SK-N-MC (cell line): ENCODE measurements at places on chromosomes 5 and 9.

DNA sequence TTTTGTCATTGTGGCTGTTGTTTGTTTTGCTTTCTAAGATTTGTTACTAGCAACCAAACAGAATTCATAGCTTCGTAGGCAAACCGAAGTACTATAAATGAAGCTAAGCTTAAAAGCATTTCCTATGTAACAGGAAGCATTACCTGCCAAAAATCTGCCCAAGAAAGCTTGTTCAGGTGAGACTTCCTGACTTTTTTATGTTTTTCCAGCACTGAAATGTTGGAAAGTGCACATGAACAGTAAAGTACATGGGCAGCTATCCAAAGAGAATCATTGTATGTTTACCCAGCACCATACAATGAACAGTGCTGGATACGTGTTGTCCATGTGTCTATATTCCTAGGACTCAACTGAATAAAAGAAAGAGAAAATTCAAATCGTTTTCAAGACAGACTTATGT is 247.1 kb downstream of the NFIB start:
- DNase-seq, result no peak

DNA sequence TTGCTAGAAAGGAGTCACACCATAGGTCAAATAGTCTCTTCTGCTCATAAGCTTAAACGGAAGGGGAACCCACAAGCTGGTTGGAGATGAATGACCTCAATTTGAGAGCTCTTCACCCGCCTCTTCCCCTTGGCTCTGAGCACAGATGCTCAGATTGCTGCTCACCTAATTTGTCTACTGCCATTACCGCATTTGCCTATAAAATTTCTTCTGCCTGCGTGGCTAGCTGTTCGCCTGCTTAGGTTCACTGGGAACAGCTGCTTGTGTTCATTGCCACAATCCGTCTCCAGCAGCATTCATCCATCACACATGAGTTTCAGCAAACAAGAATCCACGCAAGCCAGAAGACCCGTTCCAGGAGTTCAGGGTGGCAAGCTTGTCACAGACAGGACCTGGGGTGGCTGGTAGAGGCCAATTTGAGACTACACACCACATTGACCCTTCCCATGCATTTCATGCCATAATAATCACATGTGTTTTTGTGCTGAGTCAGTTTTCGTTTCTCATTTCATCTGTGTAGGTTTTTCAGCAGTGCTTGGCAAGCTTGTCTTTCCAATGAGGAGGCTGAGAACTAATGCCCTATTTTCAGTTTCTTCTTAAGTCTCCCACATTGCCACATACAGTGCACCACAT is 50.2 kb upstream of the DNAH5 start:
- DNase-seq, result no peak

GRCh38 chr5:140591747-140592372 is 27.2 kb downstream of the SLC35A4 start:
- no peak for DNase-seq

GRCh38 chr5:180868960-180869359 is 7.9 kb upstream of the ZFP62 start:
- peak; percentile 44 for DNase-seq

DNA sequence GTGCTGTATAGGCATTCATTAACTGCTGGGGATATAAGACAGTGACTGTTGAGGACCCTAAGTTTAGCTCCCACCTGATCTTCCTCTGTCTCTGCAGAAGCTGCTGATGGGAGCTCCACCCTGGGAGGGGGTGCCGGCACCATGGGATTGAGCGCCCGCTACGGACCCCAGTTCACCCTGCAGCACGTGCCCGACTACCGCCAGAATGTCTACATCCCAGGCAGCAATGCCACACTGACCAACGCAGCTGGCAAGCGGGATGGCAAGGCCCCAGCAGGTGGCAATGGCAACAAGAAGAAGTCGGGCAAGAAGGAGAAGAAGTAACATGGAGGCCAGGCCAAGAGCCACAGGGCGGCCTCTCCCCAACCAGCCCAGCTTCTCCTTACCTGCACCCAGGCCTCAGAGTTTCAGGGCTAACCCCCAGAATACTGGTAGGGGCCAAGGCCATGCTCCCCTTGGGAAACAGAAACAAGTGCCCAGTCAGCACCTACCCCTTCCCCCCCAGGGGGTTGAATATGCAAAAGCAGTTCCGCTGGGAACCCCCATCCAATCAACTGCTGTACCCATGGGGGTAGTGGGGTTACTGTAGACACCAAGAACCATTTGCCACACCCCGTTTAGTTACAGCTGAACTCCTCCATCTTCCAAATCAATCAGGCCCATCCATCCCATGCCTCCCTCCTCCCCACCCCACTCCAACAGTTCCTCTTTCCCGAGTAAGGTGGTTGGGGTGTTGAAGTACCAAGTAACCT is 22.1 kb downstream of the PCDHGC5 start:
- DNase-seq, result no peak

- DNase-seq, result no peak
Measured at GRCh38 chr5:129724647-129725046, 23.2 kb upstream of the MINAR2 start.

DNA sequence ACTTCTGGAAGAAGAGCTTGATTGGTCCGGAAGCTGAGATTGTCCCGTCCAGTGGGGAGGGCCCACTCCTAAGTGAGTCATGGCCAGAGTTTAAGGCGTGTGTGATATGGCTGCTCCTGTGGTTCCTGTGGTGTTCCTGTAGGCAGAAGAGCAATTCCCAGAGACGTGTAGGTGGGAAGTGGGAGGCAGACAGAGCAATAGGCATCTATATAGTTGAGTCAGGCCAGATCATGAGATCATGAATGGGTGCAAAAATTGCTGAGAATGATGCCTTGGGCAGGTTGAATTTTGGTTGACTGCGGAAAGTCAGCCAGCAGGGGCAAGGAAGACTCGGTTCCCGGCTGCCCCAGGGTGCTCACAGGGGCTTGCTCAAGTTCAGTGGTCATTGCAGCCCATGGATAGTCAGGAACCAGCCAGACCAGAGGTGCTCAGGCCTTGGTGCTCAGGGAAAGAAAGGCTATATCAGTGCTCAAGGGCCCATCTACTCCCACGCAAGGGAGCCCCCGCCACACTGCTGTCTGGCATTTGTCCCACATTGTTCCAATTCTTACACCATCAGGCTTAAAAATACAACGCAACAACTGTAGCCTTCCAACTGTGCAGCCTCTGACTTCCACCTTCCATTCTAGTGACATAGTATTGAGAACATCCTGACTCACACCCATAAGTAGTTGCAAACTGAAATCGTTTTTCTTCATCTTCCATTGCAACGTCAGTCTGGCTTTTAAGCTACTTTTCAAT is 21.0 kb upstream of the GSN start:
- DNase-seq, result no peak

DNA sequence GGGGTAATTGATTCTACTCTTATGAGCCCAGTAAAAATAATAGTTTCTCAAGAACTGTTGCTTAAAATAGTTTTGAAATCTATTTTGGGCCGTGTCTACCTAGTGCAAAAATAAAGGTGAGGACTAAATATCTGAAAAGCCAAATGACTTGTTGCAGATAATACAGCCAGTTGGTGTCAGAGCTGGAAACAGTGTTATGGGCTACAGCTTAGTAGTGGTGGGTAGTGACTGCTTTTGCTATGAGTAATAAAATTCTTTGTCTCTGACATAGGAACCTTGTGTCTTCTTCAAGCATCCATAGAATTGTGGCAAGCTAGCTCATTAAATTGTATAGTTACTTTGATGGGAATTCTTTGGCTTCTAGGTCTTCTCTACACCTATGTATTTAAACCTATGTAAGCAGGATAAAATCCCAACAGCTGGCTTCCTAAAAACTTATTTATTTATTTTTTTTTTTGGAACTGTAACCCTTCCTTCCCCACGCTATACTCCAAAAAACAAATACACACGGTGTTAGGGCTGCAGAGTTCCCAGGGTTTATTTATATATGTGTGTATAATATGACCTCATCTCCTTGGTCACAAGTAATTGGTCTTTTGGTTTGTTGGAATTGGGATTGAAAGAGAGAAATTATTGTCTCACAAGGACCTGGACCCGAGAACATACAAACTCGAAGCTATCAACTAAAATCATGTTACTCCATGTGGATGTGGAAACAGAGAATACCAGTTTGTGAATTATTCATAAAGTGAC is 138.0 kb downstream of the NUDT12 start:
- no peak for DNase-seq

GRCh38 chr5:36552651-36553393 is 53.6 kb upstream of the SLC1A3 start:
- peak; percentile 22 for DNase-seq

DNA sequence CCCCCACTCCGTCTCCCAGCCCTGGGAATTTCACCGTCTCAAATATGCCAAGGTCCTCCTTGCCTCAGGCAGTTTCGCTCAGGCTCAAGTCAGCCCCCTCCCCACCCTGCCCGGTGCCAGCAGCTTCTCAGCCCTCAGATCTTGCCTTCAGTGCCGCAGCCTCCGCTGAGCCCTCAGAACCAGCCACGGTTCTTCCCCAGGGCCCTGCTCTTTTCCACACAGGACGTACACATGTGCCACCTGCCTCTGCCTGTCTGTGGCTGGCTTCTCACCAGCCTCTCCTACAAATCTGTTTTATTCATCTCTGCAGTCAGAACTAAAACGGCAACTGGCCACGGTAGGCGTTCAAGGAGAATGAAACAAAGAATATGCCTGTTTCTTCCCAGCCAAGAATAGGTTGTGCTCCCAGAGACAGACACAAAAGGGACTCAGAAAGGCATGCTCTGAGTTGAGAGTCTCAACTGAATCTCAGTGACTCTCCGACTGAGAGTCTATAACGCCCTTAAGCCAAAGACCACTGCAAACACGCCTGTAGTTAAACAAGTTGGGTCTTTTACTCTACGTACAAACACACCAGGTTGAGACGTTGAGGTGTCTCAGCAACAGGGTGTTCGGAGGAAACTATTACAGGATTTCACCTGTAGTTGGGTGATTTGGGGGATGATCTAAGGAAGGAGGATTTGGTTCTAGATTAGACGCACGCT is 10.6 kb upstream of the GRIN1 start:
- no peak for DNase-seq
